Activated CD4-positive, alpha-beta T cell treated with anti-CD3 and anti-CD28 coated beads, Interleukin-10, Interleukin-2, amounts not matched to agents 100 ng/mL and 50 ng/mL, durations not matched to agents 16 hours and 8 hours (primary cell): ENCODE measurements at places on chromosomes 4 and X.
A peak's percentile ranks its signal among the peaks of the same experiment; 100 is the strongest.

- DNase-seq = no peak
Observed at GRCh38 chrX:42740456-42740855, 37.5 kb downstream of the PPP1R2C start.

DNA sequence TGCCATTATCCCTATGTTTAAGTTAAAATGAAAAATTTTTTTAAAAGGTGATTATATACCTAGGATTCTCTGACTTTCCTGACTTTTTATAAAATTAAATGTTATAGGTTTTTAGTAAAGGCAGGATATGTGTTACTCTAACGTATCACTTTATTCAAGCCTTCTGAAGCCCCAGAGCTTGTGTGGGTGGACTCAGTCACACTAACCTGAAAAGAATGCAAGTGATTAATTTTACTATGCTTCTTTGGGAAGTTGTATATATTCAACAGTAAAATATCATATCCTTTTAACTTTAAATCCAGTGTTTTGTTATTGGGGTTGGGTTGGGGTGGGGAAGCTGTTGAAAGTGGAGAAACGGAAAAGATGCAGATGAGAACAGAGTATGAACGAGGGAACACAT, 22.8 kb downstream of the PDLIM3 start:
- no peak for DNase-seq

DNA sequence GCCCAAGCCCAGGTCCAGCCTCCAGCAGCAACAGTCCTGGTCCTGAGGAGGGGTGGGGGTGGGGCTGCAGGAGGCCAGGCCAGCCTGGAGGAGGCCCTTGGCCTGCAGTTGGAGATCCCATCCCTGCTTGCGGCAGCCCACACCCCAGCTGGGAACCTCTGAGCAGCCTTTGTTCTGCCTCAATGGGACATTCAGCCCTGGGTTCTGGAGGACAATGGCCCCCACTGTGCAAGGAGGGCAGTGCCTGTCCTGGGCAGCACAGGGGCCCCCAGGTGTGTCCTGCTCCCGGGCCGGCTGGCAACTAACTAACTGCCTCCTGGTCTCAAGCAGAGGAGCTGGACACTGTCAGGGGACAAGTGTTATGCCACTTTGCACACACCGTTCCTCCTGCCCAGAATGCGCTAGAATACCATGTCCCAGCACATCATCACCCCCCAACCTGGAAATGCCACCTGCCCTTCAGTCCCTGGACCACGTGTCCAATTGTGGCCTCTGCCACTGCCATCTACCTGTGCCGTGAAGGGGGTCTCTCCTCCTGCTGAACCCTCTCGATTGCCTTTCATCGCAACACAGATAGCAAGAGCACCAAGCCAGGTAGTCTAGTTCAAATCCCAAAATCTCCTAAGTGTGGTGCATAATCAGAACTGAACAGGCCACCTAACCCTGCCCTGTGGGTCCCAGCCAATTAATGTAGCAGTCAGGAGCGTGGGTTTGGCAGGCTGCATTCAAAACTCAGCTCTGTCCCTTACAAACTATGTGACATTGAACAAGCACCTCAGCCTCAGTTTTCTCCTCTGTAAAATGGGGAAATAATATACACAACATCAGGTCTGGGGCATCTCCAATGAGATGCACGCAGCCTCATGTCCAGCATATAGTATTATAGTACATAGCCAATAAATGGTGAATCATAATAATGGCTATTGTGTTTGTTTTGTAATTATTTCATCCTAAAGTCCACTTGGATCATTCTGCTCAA, 8.8 kb downstream of the PPP2R2C start:
- DNase-seq = no peak

DNA sequence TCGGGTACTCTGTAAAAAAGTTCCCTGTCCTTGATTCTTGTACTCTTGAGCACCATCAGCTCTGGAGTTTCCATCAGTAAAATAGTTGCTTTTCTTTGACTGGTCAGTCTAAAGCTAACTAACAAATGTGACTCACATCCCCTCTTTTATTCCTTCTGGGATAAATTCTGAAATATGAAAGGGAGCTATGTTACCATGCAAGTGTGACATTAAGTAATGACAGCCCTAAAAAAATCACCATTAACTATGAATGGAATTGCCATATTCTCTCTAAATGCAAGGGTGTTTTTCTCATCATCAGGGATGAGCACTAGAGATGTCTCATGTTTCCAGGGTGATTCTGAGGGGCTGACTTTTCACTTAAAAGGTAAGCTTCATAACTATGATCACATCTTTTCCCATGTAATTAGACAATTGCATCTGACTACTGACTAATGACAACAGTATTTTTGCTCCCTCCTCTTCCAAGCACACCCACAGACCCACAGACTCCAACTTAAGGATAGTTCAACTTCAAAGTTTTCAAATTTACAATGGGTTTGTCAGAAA, 26.9 kb upstream of the RASGEF1B start:
- DNase-seq = no peak

DNA sequence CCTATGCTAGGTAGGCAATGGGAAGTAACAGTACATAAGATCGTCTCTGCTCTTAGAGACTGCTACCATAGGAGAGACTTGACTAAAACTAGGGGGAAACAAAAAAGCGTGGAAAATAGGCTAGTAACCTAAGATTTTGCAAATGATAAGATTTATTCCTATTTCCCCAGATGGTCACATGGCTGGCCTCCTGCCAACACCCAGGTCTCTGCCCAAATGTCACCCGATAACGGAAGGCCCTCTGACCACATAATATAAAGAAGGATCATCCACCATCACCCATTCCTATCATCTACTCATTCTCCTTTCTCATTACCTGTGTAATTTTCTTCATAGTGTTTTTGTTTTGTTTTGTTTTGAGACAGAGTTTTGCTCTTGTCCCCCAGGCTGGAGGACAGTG, 4.7 kb downstream of the LAMP2 start:
- no peak for DNase-seq

DNA sequence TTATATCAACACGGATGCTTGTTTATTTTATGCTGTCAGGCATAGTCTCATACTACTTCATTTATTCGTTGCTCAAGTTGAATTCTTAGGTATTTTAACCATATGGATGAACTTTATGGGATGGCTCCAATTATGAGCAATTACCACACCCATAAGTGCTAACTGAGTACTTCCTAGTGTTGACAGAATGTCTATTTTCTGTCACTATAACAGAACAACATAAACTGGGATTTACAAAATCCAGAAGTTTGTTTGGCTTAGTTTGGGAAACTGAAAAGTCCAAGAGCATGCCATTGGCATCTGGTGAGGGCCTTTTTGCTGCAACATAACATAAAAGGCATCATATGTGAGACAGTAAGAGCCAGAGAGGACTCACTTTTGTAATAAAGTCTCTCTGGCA, 21.0 kb downstream of the SULT1E1 start:
- DNase-seq = no peak

GRCh38 chr4:41609851-41610250, 71.9 kb downstream of the LIMCH1 start:
- no peak for DNase-seq

- DNase-seq = no peak
Observed at GRCh38 chr4:6446130-6446482, 26.3 kb downstream of the PPP2R2C start.

DNA sequence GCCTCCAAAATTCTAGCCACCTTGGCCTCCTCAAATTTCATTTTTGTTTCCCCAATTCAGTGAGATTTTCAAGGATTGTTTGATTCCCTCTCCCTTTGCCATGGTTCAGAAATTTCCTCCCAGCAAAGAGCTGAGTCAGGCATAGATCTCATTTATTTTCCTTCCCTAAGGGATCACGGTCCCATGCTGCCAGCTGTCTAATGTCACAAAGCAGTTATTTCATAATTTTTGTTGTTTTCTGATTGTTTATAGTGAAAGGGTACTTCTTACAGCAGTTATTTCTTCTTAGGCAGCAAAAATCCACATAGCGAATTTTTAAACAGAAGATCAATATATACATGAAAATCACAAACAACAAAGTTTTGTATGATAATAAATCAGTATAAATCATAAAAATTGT, 470.5 kb upstream of the MAGEB18 start:
- DNase-seq = no peak

DNA sequence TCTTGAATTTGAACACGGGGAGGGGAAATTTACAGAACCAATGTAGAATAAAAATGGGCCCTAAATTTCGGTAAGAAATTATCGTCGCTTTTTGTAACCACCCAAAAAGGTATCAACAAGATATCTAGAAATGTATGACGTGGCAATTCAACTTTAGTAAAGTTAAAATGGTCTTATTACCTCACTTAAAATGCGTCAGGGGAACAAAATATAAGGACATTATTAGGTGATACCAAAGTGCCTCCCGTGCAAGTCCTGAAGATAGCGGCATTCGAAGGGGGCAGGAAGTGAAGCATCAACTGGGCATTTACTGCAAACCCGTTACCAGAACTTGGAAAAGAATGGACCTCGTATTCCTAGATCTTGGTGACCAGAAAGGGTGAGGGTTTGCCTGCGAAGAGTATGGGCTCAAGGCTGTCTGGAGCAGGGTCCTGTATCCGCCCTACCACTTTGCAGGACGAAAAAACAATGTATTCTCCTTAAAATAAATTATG, 980 bp downstream of the AP1S2 start:
- DNase-seq = no peak

DNA sequence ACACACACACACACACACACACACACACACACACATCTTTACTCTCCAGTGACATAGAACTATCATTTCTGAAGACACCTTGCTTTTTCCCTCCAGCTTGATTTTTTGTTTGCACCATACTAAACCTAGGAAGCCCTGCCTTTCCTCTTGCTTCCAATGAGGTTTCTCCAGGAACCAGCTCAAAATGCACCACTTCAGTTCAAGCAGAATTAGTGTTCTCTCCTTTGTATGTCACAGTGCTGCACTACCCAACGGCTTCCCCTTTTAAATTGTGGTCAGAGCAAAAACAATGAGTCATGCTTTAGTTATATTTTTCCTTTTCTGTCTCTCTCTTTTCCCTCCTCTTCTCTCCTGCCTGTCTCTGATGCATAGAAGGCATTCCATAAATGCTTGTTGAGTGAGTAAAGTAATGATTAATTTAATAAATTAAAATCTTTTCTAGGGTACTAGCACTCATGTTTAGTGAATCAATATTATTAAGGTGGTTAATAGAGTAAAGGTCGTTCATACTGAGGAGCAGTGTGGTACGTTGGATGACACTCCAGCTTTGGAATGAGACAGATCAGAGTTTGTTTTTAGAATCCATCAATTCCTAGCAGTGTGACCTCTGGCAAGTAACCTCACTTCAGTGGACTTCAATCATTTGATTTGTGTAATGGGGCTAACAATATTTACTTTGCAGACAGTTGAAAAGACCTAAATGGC, 5.9 kb downstream of the RTL3 start:
- peak; percentile 56 for DNase-seq

- no peak for DNase-seq
Observed at GRCh38 chrX:46770000-46770816, 11.3 kb upstream of the SLC9A7 start.

- no peak for DNase-seq
Observed at GRCh38 chrX:125005863-125006262, 313.8 kb upstream of the TEX13C start.

DNA sequence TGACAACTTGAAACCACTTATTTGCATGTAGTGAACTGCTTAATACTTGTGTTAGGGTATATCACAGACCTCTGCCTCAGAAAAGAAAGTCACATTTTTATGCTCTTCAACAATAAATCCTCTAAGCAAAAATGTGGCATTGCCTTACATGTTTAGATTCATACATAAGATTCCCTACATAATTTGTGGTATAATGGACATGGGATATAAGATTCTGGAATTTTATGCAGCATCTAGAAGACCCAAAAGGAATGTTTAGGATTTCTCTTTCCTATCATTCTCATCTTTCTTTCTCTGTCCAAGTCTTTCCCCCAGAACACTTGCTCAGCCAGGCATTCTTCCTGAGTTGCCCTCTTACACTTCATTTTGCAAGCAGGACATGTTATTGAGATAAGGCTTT, 37.7 kb upstream of the TET2 start:
- DNase-seq = no peak

GRCh38 chr4:123743848-123744247, 347.3 kb downstream of the SPRY1 start:
- no peak for DNase-seq

DNA sequence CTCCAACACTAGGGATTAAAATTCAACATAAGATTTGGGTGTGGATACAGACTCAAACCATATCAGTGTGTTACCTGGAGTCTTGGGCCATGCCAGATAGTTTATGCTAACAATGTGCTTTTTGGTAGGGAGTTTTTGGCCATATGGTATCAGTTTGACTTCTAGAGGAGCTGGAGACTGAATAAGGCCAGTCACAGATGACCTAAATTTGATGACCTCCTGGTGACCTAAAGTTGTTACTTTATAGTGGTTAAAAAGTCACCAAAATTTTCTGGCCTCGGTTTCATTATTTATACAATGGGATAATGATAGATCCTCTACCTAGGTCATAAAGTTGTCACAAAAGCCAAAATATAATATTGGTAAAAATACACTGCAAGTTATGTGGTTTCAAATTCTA, 877.1 kb downstream of the RAPGEF2 start:
- DNase-seq = no peak

DNA sequence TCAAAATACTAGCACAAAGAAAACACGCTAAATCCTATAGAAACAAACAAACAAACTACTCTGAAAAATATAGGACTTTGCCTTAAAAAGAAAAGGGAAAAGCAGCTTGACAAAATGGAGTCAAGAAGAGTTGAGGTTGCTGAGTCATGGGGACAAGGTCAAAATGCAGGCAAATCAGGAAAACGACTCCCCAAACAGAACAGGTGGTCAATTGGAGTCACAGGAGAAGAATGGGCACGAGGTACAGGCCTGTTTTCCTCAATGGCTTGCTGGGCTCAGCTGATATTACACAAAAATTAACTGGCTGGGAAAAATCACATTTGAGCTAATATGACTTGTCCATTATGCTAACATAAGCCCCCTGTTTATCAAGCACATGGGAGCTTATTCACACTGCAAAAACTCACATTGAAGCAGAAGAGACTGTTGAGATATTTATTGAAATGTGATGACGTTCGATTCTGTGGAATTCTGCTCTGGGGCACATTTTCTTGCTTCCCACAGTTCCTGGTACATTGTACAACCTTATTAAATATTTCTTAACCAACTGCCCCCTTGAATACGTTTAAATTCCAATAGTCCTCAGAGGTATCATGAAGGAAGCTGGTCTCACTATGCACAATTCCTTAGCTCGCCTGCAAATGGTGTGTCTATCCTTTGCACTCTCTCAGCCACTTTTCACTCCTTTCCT, 1622.1 kb downstream of the STIM2 start:
- DNase-seq = no peak

DNA sequence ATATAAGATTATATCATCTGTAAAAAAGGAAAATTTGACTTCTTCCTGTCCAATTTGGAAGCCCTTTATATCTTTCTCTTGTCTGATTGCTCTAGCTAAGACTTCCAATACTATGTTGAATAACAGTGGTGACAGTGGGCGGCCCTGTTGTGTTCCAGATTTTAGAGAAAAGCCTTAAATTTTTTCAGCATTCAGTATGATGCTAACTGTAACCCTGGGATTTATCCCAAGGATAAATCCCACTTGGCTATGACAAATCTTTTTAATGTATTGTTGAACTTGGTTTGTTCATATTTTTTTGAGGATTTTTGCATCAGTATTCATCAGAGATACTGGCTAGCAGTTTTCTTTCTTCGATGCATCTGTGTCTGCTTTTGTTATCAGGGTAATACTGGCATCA, 217.2 kb upstream of the ARSJ start:
- no peak for DNase-seq
